ENCODE measurements at places on chromosomes 3 and 15.

- DNase-seq: no peak
These were observed 51.7 kb downstream of the ZIC4 start for GRCh38 chr3:147354623-147355022.

DNA sequence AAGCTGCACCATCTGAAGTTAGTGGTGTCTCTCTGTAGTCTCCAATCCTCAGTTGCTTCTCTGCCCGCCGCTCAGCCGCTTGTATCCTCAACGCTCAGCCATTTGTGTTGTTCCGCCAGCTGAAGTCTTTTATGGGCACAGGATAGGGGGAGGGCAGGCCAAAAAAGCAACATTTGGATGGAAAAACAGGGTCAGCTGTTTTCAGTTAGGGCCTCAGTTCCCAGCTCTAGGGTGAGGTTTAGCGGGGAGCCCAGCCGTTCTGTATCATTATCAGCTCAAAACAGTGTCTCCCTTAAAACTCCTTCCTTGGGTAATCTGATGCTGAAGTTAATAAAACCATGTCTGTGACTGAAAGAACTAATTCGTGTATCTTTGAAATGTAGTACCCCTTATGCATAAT is 329.5 kb upstream of the AZI2 start:
- no peak for DNase-seq

- DNase-seq: no peak
These were observed 16.2 kb downstream of the GALNT15 start for GRCh38 chr3:16190704-16191103.

DNA sequence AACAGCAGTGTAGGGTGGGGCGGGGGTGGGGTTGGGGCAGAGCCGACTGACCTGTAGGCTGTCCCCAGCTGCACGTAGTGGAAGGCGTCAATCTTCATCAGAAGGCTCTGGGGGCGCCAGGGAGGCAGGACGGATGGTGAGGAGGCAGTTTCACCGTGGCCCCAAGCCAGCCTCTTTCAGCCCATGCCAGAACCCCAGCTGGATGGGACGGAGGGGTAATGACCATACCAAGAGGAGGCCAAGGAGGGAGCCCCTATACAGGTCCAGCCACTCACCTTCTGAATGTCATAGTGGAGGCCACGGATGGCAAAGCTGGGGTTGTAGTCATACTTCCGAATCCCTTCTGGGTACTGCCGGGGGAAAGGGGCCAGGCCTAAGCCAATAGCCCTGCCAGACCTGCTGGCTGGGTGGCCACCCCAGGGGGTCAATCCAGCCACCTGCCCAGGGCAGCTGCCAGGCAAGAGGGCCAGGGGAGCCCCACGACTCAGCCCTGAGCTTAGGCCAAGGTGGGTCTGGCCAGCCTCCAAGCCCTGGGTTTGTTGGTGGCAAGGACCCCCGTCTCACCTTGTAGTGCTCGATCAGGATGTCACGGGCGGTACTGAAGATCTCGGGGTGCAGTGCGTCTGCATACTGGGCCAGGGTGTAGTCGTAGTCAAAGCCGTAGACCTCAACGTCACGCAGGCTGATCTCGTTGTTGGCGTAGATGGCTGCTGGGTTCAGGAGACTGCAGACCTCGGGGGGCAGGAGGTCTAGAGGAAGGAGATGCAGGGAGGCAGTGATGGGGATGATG is 4.9 kb downstream of the NT5DC2 start:
- DNase-seq: no peak

DNA sequence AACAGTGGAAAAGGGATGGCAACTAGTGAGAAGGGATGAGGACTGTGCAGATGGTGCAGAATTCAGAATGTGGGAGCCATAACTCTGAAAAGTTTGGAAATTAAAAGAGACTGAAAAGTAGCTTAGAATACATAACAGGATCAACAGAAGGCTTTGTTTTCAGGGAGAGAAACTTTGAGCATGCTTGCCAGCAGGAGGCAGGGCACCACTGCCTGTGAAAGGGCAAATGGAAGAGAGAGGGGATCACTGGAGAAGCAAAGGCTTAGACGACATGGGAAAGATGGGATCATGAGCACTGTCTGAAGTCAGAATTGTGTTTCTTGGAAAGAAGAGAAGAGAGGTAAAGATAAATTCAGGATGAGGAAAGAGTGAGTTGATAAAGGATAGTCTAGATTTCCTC is 99.6 kb downstream of the ABI3BP start:
- DNase-seq: no peak

GRCh38 chr15:100926971-100927756 is 8.0 kb downstream of the LRRK1 start:
- DNase-seq: no peak

GRCh38 chr15:59894835-59895234 is 109.3 kb upstream of the FOXB1 start:
- no peak for DNase-seq

DNA sequence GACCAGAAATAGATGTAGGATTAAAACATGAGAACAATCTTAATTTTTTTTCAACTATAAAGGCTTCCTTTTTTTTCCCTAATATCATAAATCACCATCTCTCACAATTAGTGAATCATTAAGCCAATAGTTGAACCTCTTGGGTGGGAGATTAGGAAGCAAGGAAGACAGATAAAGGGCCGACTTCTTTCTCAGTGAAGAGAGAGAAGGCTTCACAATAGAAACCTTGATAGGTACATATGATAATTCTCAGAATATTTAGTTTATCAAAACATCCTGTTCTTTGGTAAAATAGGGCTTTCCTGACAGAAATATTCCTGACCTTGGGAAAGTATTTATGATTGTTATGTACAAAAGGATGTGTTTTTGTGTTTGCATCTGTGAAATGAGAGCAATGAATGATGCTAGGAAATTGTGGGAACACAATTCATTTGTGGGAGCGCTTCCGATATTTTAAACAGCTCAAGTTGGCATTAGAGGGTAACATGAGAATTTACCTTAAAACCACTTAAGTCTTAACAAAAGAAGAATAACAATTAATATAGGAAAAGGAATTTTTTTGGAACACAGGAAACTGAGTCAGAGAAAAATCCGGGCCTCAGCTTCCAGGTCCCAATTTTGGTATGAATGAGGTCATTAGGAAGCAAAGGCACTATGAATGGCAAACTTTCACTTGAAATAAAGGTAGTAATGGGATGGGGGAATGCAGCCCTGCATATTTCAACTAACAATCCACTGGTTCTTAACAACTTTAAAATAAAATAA is 263.2 kb upstream of the TGFBR2 start:
- no peak for DNase-seq

- no peak for DNase-seq
These were observed 133.6 kb downstream of the UACA start for GRCh38 chr15:70629735-70630273.

- DNase-seq: no peak
These were observed 260.6 kb downstream of the ARRDC4 start for GRCh38 chr15:98221144-98221543.

- DNase-seq: no peak
These were observed 21.8 kb upstream of the BDH1 start for GRCh38 chr3:197577366-197578074.

DNA sequence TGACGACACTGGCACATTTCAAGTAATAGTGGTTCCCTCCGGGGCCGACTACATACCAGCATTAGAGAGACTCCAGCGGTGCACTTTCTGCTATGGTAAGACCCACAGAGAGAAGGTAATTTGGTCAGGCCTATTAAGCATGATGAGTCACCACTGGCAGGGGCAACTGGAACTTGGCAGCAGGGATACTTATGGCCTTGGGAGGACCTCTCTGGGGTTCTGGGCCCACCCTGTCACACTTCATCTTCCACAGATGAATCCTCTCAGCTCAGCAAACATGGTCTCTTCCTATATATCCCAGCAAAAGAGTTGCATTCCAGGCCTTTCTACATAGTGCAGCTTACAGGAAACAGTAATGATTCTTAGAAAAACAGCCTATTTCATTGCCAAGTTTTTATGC is 88.0 kb downstream of the PIK3R4 start:
- DNase-seq: no peak

- no peak for DNase-seq
These were observed 171.1 kb upstream of the CCDC54 start for GRCh38 chr3:107206141-107206540.

DNA sequence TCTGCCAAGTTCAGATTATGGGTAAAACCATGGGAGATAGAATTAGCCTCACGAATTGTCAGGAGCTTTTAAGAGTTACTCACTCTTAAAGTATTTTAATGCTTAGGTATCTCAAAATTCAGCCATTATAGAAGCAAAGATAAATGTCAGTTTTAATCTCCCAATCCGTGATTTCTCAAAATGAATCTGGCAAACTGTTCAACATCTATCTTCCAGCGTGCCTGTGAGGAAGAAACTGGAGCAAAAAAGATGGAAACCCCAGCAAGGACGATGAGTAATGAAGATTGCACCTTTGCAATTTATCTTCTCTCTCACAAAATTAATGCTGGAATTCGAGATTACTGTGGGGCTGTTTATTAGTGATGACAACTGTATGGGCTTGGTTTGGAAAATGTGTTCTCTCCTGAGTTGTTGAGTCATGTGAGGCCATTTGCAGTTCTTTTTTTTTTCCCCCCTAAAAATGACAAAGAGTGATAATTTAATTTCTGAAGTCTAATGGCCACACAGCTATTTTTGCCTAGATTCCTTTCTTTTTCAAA is 70.5 kb downstream of the PYDC2 start:
- no peak for DNase-seq

- DNase-seq: no peak
These were observed 603 bp downstream of the SCAPER start for GRCh38 chr15:76904461-76905012.

GRCh38 chr15:30062881-30063280 is 19.9 kb upstream of the GOLGA8J start:
- DNase-seq: no peak

DNA sequence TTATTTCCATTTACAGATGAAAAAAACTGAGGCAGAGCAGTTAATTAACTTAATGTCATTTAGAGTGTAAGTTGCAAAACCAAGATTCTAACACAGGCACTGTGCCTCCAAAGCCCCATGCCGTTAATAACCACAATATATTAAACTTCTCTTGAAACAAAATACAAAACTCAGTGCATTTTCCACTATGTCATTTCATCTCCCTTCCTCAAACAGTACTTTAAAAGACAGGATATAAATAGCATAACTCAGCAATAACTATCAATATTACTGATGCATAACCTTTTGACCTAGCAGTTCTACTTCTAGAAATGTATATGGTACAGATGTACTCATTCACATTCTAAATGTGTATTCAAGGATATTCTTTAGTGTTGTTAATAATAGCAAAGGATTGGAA is 5.1 kb upstream of the TASOR start:
- DNase-seq: no peak

DNA sequence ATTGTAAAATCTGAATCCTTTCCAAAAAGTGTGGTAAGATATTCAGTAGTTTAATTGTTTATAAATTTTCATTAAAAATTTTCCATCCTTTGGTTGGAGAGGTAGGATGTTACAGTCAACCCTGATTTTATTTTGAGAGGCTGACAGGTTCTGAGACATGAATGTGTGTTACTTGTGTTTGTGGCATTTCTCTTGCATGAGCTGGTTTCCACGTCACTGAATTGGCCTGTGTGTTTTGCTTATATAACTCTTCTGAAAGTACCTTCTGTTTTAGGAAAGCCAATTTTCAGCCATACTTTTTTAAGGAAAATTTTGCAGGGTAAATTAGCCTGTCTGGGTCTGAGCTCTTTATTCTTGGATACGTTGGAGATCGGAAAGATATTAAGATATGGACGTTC is 30.7 kb downstream of the PXYLP1 start:
- DNase-seq: no peak

DNA sequence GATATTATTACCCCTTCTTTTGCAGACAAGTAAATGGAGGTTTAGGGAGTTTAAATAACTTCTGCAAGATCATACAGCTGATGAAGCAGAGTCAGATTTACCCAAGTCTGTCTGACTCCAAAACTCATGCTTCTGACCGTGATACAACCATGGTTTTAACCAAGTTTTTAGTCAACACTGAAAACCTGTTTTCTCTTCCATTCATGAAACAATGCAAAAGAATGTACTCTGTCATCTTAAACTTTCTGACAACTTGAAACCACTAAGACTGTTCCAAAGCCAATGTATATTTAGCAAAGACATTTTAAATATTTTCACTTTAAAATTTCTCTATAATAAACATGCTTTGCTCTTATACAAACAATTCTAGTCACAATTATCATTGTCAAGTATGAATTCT is 77.0 kb upstream of the RBMS3 start:
- DNase-seq: no peak

DNA sequence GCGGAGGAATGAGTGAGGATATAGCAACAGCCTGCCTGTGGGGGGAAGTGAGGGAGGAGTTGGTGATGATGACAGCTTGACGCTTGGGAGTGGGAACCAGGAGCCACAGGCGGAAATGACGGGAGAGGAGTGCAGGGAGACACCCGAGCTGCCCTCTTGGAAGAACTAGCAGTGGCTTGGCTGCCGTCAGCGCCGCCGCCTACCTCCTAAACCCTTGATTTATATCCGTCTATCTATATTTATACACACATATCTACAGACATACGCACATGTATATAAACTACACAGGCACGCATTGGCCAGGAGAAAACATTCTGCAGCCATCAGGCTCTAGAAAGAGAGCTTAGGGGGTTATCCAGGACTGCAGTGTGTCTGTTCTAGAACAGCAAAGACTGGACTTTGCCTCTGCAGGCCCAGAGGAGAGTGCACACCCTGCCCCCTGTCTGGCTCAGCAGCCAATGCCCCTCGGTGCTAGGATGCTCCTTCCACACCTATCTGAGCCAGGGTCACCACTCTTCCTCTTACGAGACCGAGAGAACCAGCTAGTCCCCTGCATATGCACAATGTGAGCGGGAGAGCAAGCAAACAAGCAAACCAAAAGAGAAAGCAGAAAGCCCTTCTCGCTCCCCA is 45.3 kb upstream of the MAGEF1 start:
- DNase-seq: no peak

All from activated T-helper 9 cell treated with anti-CD3 and anti-CD28 coated beads, Interleukin-2, amount 50 U/mL, for 16 hours (primary cell).